ENCODE measurements at places on chromosomes 4 and X.
A peak's percentile ranks its signal among the peaks of the same experiment; 100 is the strongest.

GRCh38 chrX:44914532-44915198 is 41.7 kb downstream of the KDM6A start:
- DNase-seq: no peak

DNA sequence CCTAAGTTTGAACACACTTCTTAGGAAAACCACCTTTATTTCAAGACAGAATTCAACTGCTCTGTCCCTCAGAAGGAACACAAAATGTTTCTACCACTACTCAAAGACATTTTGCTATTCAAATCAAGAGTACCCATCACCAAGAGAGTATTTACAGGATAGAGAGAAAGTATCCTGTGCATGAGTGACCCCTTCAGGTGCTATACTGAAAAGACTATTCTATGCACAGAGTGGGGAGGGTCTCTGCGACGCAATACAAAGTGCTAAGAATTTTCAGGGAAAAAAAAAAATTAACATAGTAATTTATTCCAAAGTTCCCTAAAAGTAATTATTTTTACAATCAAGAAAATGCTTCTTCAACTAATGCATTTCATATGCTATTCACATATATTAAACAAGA is 346.4 kb upstream of the FAM241A start:
- DNase-seq: no peak

- DNase-seq: no peak
These were observed 146.1 kb upstream of the TBL1X start for GRCh38 chrX:9318766-9319165.

DNA sequence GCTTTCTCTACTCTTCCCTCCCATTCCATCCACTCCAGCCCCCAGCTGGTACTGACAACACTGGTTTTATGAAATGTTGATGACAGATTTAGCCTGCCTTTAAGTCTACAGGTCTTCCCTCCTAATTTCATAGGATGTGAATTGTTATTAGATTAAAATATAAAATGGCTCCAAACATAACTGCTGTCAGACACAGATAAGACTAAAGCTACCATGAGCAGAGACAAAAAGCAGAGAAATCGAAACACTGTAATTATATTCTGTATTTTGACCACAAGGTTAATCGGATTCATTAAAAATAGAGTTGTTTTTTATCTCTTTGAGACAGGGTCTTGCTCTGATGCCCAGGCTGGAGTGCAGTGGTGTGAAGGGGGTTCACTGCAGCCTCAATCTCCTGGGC is 28.3 kb downstream of the SEC24D start:
- DNase-seq: no peak

GRCh38 chr4:138958519-138958918 is 57.1 kb upstream of the NOCT start:
- DNase-seq: no peak

- peak; percentile 16 for DNase-seq
These were observed 202.4 kb downstream of the CHIC2 start for GRCh38 chr4:53861856-53862610.

DNA sequence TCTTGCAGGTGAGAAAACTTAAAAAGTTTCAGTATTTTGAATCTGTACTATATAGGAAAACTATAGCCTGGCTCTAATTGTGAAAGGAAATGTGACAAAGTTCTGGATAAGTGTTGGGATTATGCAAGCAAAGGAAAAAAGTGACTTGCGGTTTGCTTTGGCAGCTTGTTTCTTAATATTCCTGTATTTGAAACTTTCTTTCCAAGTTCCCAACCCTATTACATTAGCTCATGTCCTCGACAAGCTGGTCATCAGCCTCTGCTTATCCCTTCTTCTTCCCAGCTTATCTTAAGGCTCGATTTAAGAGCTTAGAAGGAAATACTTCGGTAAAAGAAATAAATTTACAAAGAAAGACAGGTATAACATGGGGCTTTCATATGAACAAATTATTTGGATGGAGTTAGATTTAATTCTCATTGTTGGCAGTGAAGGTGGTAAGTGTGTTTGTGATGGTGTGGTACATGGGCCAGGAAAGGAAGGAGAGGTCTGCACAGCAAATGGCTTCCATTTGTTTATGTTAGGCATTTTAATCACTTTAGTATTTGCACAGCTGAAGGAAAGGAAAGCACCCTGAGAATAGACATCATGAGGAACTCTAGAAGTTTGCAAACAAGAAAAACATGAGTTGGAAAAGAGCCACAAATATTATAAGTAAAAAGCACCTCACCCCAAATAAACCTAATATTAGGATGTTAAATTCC is 5.1 kb upstream of the MYOZ2 start:
- no peak for DNase-seq

DNA sequence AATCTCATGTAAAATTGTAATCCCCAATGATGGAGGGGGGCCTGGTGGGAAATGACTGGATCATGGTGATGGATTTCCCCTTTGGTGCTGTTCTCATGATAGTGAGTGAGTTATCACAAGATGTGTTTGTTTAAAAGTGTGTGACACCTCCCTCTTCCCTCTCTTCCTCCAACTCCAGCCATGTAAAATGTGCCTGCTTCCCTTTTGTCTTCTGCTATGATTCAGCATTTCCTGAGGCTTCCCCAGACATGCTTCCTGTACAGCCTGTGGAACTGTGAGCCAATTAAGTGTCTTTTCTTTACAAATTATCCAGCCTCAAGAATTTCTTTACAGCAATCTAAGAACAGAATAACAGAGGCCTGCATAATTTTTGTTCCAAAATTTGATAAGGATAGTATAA is 85.2 kb downstream of the ANAPC10 start:
- DNase-seq: no peak

DNA sequence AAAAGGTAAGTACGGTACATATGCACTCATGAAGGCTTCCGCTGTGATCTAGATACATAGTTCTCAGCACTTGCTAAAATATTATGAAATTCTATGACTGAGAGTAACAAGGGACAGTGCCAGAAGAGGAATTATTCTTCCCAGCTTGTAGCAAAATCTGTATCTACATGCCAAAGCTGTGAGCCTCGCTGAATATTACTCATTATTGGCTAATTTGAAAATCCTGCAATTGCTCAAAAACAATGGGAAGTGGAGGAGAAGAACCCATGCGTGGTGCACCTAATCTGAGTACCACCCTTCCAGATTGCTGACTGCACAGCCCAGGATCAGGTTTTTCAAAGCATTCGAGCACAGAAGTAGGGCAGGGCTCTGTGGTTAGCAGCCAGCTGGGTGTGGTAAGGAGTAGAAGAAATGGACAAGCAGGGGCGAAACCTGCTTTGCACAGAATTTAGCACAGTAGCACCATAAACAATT is 17.4 kb upstream of the PDCL2 start:
- no peak for DNase-seq

DNA sequence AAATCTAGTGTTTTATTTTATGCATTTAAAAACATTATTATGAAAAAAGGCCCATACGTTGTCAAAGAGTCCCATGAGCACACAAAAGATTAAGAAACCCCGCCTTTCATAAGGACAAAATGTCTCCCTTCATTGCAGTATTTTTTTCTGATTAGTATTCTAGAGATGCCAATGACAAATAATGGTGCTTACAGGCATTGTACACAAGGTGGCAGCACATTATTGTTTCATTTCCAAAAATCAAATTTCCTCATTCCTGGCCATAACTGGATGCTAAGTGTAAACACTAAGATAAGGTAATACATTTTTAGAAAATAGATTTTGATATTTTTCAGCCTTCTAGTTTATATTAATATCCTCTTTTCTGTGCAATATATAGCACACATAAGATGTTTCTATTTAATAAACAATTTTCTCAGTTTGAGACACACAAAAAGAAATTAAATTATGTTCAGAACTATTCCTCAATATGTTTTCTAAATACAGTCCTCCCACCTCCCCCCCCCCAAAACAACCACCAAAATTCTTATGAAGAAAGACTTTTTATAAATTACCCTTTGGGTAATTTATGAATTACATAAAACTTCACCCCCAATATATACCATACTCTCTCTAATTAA is 47.7 kb downstream of the TIGD2 start:
- DNase-seq: peak; percentile 64

DNA sequence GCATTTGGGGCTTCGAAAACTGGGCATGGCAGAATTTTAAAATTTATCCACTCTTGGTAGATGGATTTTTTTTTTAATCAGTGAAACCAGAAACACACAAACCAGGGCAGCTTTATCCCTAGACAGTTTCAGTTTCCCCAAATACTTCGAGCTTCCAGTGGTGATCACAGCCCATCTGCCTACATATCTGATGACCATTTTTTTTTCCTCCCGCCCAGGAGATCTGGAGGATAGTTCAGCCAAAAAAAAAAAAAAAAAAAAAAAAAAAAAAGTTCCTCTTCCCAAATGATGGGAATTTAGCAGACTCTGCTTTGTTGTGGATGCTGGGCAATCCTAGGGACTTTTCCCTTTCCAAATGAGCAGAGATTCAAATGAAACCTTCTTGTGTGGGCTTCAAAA is 1.0 kb upstream of the TBC1D9 start:
- no peak for DNase-seq

GRCh38 chr4:83390944-83391343 is 56.3 kb upstream of the HPSE start:
- no peak for DNase-seq

GRCh38 chr4:30396772-30397475 is 323.2 kb upstream of the PCDH7 start:
- no peak for DNase-seq

DNA sequence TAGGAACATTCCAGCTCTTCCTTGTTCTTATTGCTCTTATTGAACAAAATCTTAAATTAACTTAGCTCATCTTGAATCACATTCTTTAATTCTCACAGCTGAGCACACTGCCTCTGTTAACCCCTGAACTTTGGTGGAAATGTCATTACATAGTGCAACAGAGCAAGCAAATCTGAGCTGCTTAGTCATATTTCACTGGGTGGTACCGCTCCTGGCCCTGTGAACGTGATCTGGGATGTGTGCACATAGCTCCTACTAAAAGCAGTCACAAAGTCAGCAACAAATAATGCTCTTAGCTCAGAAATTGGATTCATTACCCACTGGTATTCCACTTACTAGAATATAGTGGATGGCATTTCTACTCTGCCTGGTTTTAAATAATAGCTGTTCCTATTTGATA is 27.9 kb downstream of the ARHGEF6 start:
- DNase-seq: no peak

- no peak for DNase-seq
These were observed 5.4 kb upstream of the ASB5 start for GRCh38 chr4:176274441-176274840.
